Hematopoietic multipotent progenitor cell treated with erythropoietin and hydrocortisone succinate and interleukin-3 and kit ligand, for 17 days (in vitro differentiated cells): ENCODE measurements at places on chromosomes 4 and X.

GRCh38 chr4:160403081-160403480 lies 1300.2 kb downstream of the RAPGEF2 start:
- no peak for DNase-seq

DNA sequence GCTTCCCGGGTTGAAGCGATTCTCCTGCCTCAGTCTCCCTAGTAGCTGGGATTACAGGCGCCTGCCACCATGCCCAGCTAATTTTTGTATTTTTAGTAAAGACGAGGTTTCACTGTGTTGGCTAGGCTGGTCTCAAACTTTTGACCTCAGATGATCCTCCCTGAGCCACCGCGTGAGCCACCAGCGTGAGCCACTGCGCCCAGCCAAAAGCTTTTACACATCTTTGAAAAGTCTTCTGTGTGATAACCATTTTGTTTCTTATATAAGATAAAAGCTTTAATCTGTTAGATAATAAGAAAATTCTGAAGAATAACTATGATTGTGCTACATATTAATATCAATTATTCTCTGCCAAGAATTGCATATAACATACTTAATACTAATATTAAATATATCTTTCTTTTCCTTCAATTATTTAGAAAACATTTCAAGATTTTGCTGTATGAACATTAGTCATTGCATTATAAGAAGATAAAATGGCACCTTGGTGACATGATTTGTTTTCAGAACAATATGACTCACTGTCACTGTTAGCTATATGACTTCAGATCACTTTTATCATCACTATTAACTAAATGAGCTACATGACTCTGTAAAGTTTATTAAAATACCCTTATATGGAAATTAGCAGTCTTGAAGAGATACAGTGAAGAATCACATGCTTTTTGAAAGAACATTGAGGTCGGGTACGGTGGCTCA lies 33.4 kb downstream of the RUFY3 start:
- DNase-seq: no peak

DNA sequence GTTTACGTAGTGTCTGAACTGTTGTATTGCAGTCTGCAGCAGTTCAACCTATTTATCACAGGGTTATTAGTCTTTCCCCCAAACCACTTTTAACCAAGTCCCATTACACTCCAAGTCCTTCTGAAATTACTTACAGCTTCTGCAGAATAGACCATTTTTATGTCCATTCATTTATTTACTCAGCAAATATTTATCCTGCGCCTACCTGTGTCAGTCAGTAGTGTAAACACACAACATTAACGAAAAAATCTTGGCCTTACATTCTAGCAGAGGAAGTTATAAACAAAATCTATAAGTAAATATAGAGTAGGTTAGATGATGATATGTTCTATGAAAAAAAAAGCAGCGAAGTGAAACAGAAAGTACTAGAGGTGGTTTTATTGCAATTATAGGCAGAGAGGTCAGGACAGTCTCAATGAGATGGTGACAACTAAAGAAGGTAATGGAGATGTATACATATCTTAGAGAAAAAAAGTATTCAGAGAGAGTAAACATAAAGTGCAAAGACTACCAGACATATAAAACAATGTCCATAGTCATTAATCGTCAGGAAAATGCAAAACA lies 534.7 kb downstream of the KCNIP4 start:
- no peak for DNase-seq

DNA sequence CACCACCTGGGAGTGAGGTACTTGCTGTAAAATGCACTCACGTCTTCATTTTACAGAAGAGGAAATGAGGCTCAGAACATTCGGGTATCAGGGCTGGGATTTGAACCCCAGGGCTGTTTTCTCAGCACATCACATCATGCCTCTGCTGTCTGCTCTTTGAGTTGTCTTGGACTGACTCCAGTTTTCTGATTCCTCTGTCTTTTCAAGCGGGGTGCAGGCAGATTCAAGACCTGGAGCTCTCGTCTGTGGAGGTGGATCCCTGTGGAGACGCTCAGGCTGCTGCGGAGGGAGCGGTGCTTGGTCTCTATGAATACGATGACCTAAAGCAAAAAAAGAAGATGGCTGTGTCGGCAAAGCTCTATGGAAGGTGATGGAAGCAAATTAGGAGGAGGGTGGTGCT lies 6.3 kb downstream of the LAP3 start:
- DNase-seq: no peak

DNA sequence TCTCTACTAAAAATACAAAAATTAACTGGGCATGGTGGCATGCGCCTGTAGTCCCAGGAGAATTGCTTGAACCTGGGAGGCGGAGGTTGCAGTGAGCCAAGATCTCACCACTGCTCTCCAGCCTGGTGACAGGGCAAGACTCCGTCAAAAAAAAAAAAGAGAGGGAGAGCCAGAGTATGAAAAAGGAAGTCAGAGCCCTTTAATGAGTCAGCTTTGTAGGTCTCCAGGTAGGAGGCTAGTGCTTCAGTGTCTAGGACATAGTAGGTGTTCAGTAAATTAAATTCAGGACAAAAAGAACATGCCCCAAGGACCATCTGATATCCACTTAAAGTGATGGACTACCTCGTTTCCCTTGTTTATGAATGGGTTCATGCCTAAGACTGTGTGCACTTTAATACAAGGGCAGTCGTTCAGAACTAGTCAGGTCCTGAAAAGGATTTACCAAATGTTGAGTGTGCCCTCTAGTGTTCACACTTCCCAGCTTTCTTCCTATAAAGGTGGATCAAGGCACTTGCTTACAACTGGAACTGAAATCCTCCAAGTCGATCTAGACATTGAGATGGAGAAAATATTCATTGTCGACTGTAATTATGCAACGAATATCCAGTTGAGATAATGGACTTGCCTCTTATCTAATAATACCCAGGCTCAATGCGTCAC lies 29.0 kb downstream of the F9 start:
- DNase-seq: no peak

DNA sequence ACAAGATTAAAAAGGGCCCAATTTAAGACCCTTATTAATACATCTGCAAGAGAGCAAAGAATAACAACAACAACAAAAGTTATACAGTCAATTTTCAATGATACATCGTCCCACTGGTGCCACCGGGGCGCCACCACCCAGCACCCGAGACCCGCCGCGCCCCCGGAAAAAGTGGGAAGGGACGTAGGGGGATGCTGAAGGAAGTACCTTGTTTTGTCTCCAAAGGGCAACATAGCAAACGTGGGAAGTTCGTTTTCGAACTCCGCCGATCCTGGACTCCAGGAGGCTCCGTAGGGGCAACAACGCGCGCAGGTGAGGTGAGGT lies 1.7 kb downstream of the PDE5A start:
- DNase-seq: no peak

- no peak for DNase-seq
These were observed 33.3 kb downstream of the IL2 start for GRCh38 chr4:122423246-122423645.

- peak; percentile 52 for DNase-seq
These were observed 25.5 kb downstream of the BBS12 start for GRCh38 chr4:122758033-122758432.

DNA sequence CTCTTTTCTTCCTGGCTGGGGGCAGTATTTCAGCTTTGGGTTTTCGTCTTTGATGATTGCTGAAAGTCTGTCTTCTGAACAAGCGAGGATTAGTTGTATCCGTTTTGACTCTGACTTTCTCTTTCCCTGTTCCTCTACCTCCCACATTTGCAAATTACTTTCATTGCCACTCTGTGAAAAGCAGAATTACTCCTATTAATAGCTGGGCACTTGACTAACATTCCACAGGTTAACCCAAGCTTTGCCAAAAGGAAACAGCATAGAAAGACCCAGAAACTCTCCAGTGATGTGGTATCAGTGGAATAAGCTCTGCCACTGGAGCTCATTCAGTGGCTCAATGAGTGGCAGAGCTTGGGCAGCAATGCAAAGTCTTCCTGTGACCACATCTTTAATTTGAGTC lies 238.9 kb downstream of the PALLD start:
- DNase-seq: no peak

DNA sequence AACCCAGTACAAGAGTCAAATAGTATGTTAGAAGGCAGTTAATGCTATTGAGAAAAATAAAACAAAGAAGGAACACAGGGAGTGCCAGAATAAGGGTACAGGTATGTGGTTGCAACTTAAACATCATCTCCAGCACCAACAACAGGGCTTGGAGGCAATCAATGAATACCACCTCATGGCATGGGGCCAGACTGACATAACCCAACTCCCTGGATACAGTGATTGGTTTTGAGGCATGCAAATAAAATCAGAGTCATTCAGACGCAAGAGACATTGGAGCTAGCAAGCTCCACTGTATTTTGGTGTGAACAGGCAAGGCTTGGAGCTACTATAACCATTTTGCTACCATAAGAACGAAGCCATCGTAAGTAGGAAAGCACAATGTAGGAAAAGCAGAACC lies 56.7 kb downstream of the PPP3CA start:
- DNase-seq: no peak

GRCh38 chr4:2249526-2250356 lies 7.8 kb upstream of the HAUS3 start:
- no peak for DNase-seq

- DNase-seq: no peak
These were observed 31.8 kb downstream of the USP53 start for GRCh38 chr4:119244344-119244743.

DNA sequence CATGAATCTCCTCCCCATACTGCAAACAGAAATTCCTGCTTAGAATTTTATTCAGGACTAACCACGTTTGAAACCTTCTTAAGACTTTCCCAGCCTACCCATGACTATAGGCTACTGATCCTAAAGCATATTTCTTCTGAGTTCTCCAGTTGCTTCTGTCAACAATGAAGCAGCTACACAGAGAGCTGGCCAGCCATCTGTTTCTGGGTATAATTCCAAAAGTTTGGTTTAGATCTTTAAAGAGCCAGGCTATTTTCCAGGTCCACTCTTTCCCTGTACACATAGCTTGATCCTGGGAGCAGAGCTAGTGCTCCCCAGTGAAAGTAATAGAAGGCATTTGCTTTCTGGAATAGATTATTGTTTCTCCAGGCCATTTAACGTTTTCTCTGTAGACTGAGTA lies 4.0 kb upstream of the ITM2A start:
- DNase-seq: no peak

GRCh38 chrX:72540318-72540717 lies 32.3 kb downstream of the HDAC8 start:
- no peak for DNase-seq

- no peak for DNase-seq
These were observed 12.2 kb upstream of the TNIP3 start for GRCh38 chr4:121176082-121176934.

- no peak for DNase-seq
These were observed 1037.4 kb upstream of the PABPC4L start for GRCh38 chr4:135238940-135239339.

- no peak for DNase-seq
These were observed 165.8 kb upstream of the PPARGC1A start for GRCh38 chr4:24055623-24056022.

DNA sequence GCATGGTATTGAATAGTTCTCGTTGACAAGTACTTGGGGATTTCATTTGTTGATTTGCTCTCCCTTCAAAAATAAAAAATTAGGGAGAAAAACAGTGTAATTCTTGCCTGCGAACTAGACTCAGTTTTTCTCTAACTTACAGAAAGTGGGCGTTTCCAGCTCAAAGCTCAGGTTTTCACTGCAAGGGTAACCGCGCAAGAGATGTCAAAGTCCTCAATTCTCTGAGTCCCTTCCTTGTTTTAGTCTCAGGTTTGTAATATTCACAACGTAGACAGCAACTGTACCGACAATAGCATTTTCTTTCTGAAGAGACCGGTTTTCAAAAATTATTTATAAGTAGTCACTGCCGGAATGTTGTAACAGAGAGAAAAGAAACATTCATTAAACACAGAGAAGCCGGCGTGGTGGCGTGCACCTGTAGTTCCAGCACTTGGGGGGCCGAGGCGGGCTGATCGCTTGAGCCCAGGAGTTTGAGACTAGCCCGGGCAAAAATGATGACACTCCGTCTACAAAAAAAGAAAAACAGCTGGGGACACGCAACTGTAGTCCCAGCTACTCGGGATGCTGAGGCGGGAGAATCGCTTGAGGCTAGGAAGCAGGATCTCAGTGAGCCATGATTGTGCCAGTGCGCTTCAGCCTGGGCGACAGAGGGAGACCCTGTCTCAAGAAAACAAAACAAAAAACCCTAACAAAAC lies 774 bp downstream of the ZCCHC4 start:
- no peak for DNase-seq

- no peak for DNase-seq
These were observed 9.0 kb upstream of the DAPP1 start for GRCh38 chr4:99807666-99808065.

DNA sequence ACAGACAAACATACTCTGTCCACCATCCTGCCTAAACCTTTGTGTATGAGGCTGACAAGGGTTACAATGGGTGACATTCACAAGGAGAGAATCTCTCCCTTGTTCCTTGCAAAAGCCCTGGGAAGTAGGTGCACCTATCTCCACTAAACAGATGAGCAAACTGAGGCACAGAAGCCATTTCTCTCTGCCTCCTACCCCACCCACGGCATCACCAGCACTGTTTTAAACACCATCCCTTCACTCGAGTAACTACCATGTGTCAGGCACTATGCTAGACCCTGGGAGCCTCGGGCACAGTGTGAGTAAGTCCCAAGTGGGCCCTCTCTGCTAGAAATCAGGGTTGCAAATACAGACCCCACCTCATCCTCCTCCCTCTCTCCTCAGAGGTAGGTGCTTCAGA lies 899 bp downstream of the LYAR start:
- no peak for DNase-seq

DNA sequence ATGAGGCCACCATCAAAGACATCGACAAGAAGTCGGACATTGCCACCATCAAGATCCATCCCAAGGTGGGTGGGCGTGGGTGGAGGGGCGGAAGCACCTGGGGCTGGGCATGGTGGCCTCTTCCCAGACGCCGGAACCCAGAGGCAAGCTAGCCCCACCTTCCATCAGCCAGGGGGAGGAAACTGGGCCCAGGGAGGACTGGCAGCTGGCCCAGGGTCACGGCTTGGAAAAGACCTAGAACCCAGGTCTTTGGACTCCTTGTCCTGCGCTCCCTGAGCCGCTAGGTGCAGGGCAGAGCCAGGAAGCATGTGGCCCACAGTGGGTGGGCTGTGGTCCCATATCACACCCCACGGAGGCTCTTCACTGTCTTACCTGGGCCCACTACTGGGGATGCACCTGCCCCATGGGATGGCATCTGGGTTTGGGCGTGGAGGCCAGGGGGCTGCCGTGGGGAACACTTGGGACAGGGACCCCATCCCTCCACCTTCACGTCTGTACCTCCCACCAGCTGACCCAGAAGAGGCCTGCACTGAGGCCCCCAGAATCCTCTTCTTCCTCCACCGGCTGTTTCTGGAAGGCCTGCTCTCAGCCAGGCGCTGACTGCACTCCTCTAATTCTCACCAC lies 17.3 kb downstream of the HTRA3 start:
- DNase-seq: no peak

DNA sequence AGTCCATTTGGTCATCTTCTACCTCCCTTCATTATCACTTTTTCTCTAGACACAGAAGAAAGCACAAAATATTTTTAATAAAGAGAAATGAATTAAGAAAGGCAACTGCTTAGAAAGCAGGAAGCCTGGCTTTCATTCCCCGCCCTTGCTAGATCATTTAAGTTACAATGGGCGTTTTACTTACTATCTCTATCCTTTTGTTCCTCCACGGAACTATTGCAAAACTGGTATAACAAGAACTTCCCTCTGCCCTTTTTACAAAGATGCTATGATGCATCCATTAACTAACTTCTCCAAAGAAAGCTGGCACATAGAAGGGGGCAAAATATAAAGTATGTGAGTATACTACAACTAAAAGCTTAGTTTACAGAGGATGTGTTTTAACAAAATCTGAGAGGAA lies 434.5 kb upstream of the FTHL17 start:
- no peak for DNase-seq
